ENCODE measurements at places on chromosomes 6 and 20. TPM values are rescaled to one million over a fixed set of nuclear protein-coding genes. Genes with fewer than 3 reads are reported as not detected.

The E2F1 gene
- 1.8 TPM for total RNA-seq

The NKX2-2 gene
- not detected for total RNA-seq

The OR2H2 gene
- not detected for total RNA-seq

The CDKN1A gene
- 1,000 TPM for total RNA-seq

The CD93 gene
- total RNA-seq, result 1.0 TPM

The NANP gene
- 9.3 TPM for total RNA-seq

The CRIP3 gene
- total RNA-seq, result not detected

The ADGRB3 gene
- 0.15 TPM for total RNA-seq

The GPSM3 gene
- total RNA-seq, result 1.3 TPM

The EZR gene
- 62.2 TPM for total RNA-seq

The COX4I2 gene
- total RNA-seq, result not detected

The AVP gene
- not detected for total RNA-seq

The PSMB1 gene
- 175 TPM for total RNA-seq

The LY6G6F gene
- total RNA-seq, result not detected

The LY6G5C gene
- 0.73 TPM for total RNA-seq

The GABRR2 gene
- total RNA-seq, result 0.15 TPM

The DOK5 gene
- 27.5 TPM for total RNA-seq

The PSORS1C1 gene
- total RNA-seq, result 0.29 TPM

The SLC35F1 gene
- under 0.01 TPM for total RNA-seq

The MOXD1 gene
- 118 TPM for total RNA-seq

The PIM1 gene
- total RNA-seq, result 20.7 TPM

The SYS1 gene
- total RNA-seq, result 28.9 TPM

The TFAP2D gene
- total RNA-seq, result not detected

The MROH8 gene
- total RNA-seq, result 3.6 TPM

The PTPRK gene
- total RNA-seq, result 75.4 TPM

The GCNT2 gene
- 0.99 TPM for total RNA-seq

The PNPLA1 gene
- not detected for total RNA-seq

The PKHD1 gene
- not detected for total RNA-seq

The SNRPB2 gene
- total RNA-seq, result 54.1 TPM

The PRR18 gene
- total RNA-seq, result not detected

Measured in smooth muscle cell of trachea (primary cell).